SJSA1 (cell line): ENCODE measurements at places on chromosomes 3 and 15. TPM values are rescaled to one million over a fixed set of nuclear protein-coding genes. Genes with fewer than 3 reads are reported as not detected.

- DNase-seq = no peak
These were observed 69.3 kb downstream of the CHAC1 start for GRCh38 chr15:41022487-41023090.

DNA sequence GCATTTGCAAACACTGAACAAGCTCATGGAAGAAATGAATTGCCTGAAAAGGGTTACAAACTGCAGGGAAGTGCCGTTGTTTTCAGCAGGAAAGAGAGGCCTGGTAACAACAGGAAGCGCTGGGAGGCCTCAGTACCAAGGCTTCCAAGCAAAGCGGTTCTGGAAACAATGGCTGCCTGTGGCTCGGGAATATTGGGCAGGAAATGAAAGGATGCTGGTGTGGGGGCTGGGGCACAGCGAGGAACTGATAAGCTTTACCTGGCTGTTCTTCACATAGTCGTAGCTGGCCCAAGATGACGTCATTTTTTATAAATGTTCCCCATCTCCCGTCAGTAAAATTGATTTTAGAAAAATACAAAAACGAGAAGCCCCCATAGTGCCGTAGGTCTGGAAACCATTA is 55.9 kb downstream of the ARHGAP31 start:
- DNase-seq = no peak

- DNase-seq = no peak
These were observed 46.2 kb upstream of the TEX55 start for GRCh38 chr3:119099785-119100184.

DNA sequence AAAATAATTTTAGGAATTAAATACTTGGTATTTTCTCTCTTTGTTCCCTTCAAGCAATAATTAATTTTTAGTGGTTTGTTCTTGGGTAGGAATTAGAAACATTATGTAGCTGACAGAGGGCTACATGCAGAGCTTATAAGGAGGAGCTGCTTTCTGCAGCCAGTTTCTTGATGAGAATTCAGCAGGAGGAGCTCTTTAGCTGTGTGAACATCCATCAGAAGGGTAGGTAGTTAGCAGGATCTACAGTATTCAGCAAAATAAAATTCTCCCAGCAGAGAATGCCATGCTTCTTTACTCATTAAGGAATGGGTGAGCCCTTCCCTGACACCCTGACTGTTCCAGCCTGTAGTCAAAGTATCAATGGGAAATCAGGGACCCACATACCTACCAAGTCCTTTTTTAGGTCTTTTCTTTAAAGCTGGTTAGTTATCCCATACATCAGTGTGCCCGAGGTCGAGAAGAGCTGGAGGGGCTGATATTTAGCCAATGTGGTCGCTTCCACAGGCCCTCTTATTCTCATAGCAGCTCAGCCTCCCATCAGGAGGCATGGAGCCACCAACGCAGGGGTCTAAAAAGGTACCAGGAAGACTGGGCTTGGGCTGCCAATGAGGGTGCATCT is 54.0 kb downstream of the KCNAB1 start:
- DNase-seq = no peak

DNA sequence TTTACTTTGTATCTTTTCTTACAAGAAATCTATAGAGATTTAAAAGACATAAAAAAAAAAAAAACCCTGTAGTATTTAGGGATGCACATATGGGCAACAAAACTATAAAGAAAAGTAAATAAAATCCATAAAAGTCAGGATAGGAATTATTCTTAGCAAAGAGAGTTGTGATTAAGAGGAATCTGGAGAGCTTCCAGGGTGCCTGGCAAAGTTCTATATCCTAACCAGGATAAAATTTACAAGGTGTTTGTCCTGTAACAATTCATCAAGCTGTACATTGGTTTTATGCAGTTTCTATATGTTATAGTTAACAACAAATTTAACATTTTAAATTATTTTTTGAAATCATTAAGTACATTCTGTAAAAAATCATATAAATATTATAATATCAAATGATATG is 7.9 kb downstream of the SECISBP2L start:
- no peak for DNase-seq

DNA sequence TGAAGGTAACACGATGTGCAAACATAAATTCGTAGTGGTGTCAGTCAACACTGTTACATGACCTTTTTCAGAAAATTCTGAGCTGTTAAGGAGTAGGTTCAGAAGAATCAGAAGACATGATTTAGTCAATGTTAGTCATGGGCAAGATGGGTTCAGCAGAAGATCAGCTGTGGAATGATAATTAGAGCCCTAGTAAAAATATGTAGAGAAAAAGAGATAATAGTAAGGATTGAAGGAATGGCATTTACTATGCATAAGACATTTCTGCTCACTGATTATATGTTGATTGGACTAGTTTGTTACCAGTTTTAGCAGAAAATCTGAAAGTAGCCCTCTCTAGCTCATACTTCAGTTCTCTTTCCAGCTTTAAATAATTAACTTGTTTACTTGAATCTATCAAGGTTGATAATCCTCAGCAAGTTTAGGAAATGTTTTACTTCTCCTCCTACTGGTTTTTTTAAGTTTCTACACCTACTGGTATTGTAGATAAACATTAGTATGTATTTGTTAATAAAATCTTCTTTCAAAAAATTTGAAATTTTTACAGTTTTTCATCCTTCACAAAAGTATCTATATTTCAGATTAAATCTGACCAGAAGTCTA is 98.6 kb downstream of the ALCAM start:
- DNase-seq = no peak

GRCh38 chr15:47620960-47621681 is 96.2 kb upstream of the SEMA6D start:
- DNase-seq = no peak

DNA sequence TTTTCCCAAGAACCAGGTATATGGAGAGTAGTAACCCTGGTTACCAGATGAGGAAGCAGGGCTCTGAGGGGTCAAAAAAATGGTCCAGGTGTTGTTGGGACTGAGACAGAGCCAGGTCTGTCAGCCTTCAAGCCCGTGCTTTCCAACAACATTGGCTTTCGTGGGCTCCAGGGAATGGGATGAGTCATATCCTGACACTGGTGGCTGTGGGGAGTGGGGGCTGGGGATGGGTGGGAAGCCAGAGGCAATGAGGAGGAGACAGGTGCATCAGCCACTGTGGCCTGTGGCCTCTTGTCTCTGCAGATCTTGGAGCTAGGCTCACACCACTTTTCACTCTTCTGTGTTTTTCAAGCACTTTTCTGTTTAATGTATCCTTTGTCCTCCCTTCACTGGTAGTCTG is 38.2 kb downstream of the CORO2B start:
- no peak for DNase-seq

GRCh38 chr15:70820214-70820613 is 33.7 kb downstream of the LARP6 start:
- DNase-seq = no peak

GRCh38 chr3:100003609-100004503 is 110.4 kb downstream of the FILIP1L start:
- no peak for DNase-seq

The ADAMTSL3 gene
- 1.7 and 2.6 TPM in 2 replicates for total RNA-seq

The CMTM8 gene
- total RNA-seq = not detected in 2 replicates

The CKMT1B gene
- not detected in 2 replicates for total RNA-seq
